Activated CD4-positive, alpha-beta T cell treated with anti-CD3 and anti-CD28 coated beads, Interleukin-2, amount 10 ng/mL, durations not matched to agents 24 days and 14 days (primary cell): ENCODE measurements at places on chromosomes 16 and 17. TPM values are rescaled to one million over a fixed set of nuclear protein-coding genes. Genes with fewer than 3 reads are reported as not detected.

The SMIM5 gene
- total RNA-seq: 0.14 and 0.38 TPM in 2 replicates

DNA sequence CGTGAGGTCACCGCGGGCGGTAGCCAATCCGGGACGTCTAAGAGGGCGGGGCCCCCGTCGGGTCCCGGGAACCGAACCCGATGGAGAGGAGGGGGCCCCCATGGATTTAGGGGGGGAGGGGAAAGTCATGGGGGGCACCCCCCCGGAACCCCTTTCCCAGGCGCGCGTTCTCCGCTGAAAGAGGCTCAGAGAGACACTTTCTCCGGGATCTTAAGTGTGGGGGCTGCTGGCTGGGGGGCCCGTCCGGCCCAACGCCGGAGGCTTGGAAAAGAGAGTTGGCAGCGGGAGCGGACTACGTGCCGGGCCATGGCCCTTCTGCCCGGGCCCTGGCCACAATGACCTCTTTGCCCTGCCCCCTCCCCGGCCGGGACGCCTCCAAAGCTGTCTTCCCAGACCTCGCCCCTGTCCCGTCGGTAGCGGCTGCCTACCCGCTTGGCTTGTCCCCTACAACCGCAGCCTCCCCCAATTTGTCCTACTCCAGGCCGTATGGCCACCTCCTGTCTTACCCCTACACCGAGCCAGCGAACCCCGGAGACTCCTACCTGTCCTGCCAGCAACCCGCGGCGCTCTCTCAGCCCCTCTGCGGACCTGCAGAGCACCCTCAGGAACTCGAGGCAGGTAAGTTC is at the start of gene DLX4:
Gene DLX4, plus strand, starts transcription at position 57 of the 626 bp plus-strand sequence. Its CDS starts 279 bp downstream, at position 336.
- peak within 1 kb of the TSS; percentile 66 for H3K27ac ChIP-seq
- peak within 1 kb of the TSS; percentile 87 for H3K4me3 ChIP-seq
- peaks cover 26% of the 10 kb centered on the region for H3K4me1 ChIP-seq
- peaks cover 2% of the 10 kb centered on the region for H3K36me3 ChIP-seq
- DNase-seq: peak; percentile 67

DNA sequence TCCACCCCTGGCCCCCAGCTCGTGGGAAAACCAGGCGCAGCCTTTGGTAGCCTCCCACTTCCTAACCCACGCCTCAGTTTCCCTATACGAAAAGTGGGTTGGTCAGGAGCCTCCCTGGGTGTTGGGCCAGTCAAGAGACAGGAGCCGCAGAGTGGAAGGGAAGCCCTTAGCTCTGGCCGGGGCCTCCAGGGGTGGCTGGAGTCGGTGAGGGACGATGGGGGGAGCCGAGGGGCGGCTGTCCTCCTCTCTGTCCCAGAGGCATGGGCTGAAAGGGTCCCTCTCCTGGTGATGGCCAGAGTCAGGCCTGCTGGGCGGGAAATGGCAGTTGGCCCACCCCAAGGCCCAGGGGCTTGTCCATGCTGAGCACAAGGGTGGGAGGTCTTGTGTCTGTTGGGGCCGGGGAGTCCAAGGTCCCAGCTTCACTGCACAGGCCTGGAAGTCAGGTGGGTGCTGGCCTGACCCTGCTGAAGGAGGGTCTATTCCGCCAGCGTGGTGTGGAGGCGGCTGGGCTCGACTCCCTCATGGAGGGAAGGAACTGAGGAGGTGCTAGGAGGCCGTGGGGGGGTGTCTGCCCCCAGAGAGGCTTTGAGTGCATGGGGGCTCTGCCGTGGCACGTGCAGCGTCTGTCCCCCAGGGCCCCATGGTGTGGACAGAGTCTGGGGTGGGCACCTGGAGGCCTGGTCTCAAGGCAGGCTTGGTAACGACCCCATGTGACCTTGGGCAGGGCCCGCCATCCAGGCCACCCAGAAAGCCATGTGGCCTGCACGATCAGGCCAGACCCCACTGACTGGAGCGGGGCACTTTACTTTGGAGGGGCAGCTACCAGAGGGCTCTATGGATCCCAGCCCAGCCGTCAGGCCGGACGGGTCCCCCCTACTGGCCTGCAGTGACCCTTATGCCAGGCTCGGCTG is 1.1 kb downstream of the SLC16A3 start:
- H3K27ac ChIP-seq: peak overlapping the region; percentile 92
- H3K4me1 ChIP-seq: peaks cover 6% of the 10 kb centered on the region
- DNase-seq: peak; percentile 72
- H3K27me3 ChIP-seq: no peaks in the 10 kb centered on the region
- H3K36me3 ChIP-seq: peaks cover 8% of the 10 kb centered on the region
- peak overlapping the region; percentile 96 for H3K4me3 ChIP-seq

GRCh38 chr17:11240041-11240840 is 772 bp upstream of the SHISA6 start:
- no peaks in the 10 kb centered on the region for H3K4me1 ChIP-seq
- no peak overlapping the region for H3K27ac ChIP-seq
- H3K36me3 ChIP-seq: no peaks in the 10 kb centered on the region
- H3K4me3 ChIP-seq: no peak overlapping the region
- no peak for DNase-seq
- peaks cover 35% of the 10 kb centered on the region for H3K27me3 ChIP-seq

DNA sequence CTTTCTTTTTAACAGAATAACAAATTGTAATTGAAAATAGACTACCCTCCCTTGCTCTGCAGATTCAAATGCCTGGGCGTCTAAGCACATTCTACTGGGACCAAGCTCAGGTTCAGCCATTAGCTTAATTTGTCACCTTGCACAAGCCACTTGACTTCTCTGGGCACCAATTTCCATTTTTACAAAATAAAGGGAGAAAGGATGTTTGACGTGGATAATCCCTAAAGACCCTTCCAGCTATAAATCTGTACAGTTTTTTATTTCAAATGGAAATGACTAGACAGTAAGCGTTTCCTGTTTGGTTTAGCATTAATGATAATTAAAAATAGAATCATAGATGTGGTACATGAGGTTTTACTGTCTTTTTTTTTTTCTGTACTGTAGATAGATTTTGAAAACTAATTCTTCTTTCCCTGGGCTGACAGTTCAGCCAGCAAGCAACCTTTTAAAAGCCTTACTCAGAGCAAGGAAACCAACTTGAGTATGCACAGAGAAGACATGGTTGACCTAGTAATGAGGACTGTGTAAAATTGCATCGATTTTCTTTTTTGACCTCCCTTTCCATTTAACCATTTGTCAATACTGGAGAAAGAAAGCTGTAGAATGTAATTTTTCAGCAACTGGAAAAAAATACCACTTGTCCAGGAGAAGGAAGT is 1329.5 kb upstream of the CDH8 start:
- DNase-seq: no peak
- H3K27me3 ChIP-seq: no peaks in the 10 kb centered on the region
- no peak overlapping the region for H3K27ac ChIP-seq
- H3K4me3 ChIP-seq: no peak overlapping the region

The HSD17B2 gene
- total RNA-seq: not detected in 2 replicates

GRCh38 chr17:40542558-40543411 is 22.5 kb downstream of the CCR7 start:
- peak overlapping the region; percentile 66 for H3K4me3 ChIP-seq
- DNase-seq: peak; percentile 83
- peak overlapping the region; percentile 92 for H3K27ac ChIP-seq
- no peaks in the 10 kb centered on the region for H3K27me3 ChIP-seq
- peaks cover 14% of the 10 kb centered on the region for H3K36me3 ChIP-seq

GRCh38 chr16:6528217-6528616 is 804.4 kb upstream of the RBFOX1 start:
- H3K36me3 ChIP-seq: no peaks in the 10 kb centered on the region
- H3K4me3 ChIP-seq: no peak overlapping the region
- no peaks in the 10 kb centered on the region for H3K4me1 ChIP-seq
- DNase-seq: no peak

The KRT20 gene
- total RNA-seq: not detected in 2 replicates

The CCL1 gene
- 105 and 111 TPM in 2 replicates for total RNA-seq

- peaks cover 13% of the 10 kb centered on the region for H3K4me1 ChIP-seq
- H3K36me3 ChIP-seq: peaks cover 2% of the 10 kb centered on the region
- H3K27me3 ChIP-seq: peaks cover 78% of the 10 kb centered on the region
- DNase-seq: peak; percentile 86
- peak overlapping the region; percentile 52 for H3K27ac ChIP-seq
Measured at GRCh38 chr17:62724398-62725146, 83.5 kb downstream of the MARCHF10 start.

DNA sequence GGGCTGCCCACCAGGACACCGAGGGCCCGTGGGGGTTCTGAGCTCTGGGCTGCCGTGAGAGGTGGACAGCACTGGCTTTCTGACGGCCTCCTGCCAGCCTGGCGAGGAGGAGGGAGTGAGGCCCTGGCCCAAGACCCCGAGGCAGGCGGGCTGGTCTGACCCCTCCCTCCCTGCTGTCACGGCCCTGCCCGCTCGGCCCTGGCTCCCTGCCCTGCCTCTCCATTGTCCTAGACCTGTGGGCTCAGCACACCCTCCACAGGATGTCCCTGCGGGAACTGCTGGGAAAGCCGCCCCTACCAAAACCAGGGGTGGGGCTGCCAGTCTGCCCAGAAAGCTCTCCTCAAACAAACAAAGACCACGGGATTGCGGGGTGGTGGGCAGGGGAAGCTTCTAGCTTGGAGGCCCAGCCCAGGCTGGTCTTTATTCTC is 20.7 kb downstream of the SPNS2 start:
- H3K4me3 ChIP-seq: no peak overlapping the region
- DNase-seq: no peak
- no peak overlapping the region for H3K27ac ChIP-seq
- H3K4me1 ChIP-seq: no peaks in the 10 kb centered on the region
- no peaks in the 10 kb centered on the region for H3K27me3 ChIP-seq

DNA sequence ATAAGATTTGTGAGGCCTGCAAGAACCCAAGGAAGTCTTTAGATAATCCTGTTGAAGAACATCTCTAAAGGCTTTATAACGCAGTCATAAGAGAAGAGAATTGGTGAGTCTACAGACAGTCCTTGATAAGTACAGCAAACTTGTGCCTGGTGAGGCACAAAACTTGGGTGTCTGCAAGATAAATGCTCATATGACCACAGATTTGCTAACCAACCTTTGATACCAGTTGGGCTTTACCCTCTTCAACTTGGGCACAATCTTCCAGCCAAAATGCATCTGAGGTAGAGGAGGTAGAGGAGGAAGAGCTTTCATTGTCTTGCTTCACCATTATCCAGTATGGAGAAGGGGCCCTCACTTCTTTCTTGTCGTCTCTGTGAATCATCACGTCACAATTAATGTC is 16.9 kb downstream of the PDZD9 start:
- H3K27ac ChIP-seq: no peak overlapping the region
- H3K4me1 ChIP-seq: peaks cover 5% of the 10 kb centered on the region
- H3K36me3 ChIP-seq: peaks cover 58% of the 10 kb centered on the region

The SENP3 gene
- 89.7 and 93.0 TPM in 2 replicates for total RNA-seq

- no peak overlapping the region for H3K27ac ChIP-seq
- H3K4me1 ChIP-seq: peaks cover 2% of the 10 kb centered on the region
- H3K27me3 ChIP-seq: peaks cover 2% of the 10 kb centered on the region
- no peak for DNase-seq
Measured at GRCh38 chr17:41322903-41323895, 7.7 kb upstream of the KRTAP17-1 start.

DNA sequence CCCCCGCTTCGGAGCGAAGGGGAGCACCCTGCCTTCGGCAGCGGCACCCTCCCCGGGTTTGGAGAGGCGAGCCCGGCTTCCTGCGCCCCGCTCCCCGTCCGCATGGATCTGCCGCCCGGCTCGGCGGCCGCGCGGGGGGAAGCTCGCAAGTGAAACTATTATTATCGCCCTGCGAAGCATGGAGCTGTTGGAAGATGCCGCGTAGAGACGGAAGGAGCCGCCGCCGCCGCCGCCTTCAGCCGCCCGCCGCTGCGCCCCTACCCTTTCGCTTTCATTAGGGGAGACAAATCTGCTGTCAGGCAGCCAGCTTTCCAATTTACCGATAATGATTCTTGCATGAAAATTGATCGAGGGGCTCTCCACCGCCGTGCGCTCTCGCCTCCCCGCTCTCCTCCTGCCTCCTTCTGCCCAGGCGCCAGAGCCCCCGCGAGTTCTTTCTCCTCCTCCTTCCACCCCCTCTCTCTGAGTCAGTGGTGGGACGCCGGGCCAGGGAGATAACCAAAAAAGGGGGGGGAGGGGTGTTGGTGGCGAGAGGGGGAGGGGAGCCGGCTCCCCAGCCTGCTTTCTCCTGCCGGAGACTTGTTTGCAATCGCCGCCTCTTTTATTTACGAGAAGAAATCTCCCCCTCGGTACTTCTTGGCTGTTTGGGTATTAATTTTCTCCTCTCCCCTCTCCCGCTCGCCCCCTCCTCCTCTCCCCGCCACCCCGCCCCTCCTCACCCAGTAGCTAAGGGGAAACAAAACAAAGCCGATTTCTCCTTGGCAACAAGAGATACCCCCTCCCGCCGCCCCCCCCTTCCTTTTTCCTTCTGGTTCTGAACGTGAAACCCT is 58.0 kb upstream of the GSE1 start:
- peaks cover 8% of the 10 kb centered on the region for H3K27me3 ChIP-seq
- H3K4me3 ChIP-seq: peak overlapping the region; percentile 95
- peak; percentile 91 for DNase-seq
- H3K4me1 ChIP-seq: peaks cover 38% of the 10 kb centered on the region
- H3K27ac ChIP-seq: peak overlapping the region; percentile 98

The UNC13D gene
- total RNA-seq: 158 and 161 TPM in 2 replicates

GRCh38 chr17:50830352-50830751 is 5.0 kb upstream of the WFIKKN2 start:
- H3K27ac ChIP-seq: no peak overlapping the region
- no peak overlapping the region for H3K4me3 ChIP-seq
- H3K36me3 ChIP-seq: no peaks in the 10 kb centered on the region
- H3K27me3 ChIP-seq: peaks cover 8% of the 10 kb centered on the region

GRCh38 chr17:55285340-55286301 is 20.9 kb downstream of the HLF start:
- H3K36me3 ChIP-seq: no peaks in the 10 kb centered on the region
- H3K27ac ChIP-seq: no peak overlapping the region
- no peak overlapping the region for H3K4me3 ChIP-seq
- DNase-seq: no peak

DNA sequence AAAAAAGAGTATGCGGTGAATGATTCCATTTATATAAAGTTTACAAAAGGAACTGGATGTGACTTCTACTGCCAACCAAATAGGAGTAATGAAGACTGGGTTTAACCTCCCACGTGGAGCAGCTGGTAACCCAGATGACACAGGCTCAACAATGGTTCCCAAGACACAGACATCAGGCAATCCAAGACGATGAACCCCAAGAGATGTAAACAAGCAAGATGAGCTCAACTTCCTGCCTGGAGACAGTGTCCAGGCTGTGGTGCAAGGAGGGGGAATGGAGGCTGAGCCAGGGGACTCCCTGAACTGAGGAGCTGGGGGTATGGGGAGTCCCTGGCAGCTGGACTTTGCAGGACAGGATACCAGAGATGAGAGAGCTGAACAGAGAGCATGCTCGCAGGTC is 104.7 kb downstream of the LITAF start:
- H3K4me1 ChIP-seq: no peaks in the 10 kb centered on the region
- H3K27me3 ChIP-seq: no peaks in the 10 kb centered on the region
- DNase-seq: no peak
- peaks cover 1% of the 10 kb centered on the region for H3K36me3 ChIP-seq
- H3K4me3 ChIP-seq: no peak overlapping the region
- H3K27ac ChIP-seq: no peak overlapping the region

GRCh38 chr17:80782536-80783427 is 208.9 kb upstream of the CHMP6 start:
- DNase-seq: peak; percentile 90
- H3K4me3 ChIP-seq: peak overlapping the region; percentile 78
- H3K4me1 ChIP-seq: peaks cover 81% of the 10 kb centered on the region
- H3K27ac ChIP-seq: peak overlapping the region; percentile 94
- no peaks in the 10 kb centered on the region for H3K27me3 ChIP-seq
- peaks cover 40% of the 10 kb centered on the region for H3K36me3 ChIP-seq
